ENCODE measurements at places on chromosomes 5 and 9. TPM values are rescaled to one million over a fixed set of nuclear protein-coding genes. Genes with fewer than 3 reads are reported as not detected.

Gene CTXN3
- not detected for total RNA-seq

Gene GPR151
- total RNA-seq = not detected

Gene SPINK1
- total RNA-seq = not detected

Gene FOXI1
- total RNA-seq = not detected

Gene ANKRD55
- not detected for total RNA-seq

Gene CDC20B
- total RNA-seq = not detected

Gene PCDHA11
- not detected for total RNA-seq

Gene LRRC19
- not detected for total RNA-seq

Gene GM2A
- 12.5 TPM for total RNA-seq

Gene PCDHB16
- not detected for total RNA-seq

Gene CA9
- not detected for total RNA-seq

Gene ENTPD8
- not detected for total RNA-seq

Gene CMBL
- 0.36 TPM for total RNA-seq

Gene CD14
- 4.6 TPM for total RNA-seq

Gene LCN15
- total RNA-seq = not detected

Gene SLC6A3
- 0.27 TPM for total RNA-seq

Gene FCHO2
- 6.3 TPM for total RNA-seq

Gene FGD3
- 330 TPM for total RNA-seq

Gene FBXL7
- total RNA-seq = not detected

Gene TAF11L2
- not detected for total RNA-seq

Gene RXRA
- 5.3 TPM for total RNA-seq

Gene SPATA31C1
- not detected for total RNA-seq

Gene C5orf58
- total RNA-seq = not detected

Gene LIX1
- not detected for total RNA-seq

Gene SIMC1
- total RNA-seq = 20.8 TPM

Gene CDH10
- total RNA-seq = not detected

Gene HTR4
- total RNA-seq = not detected

Gene IFNA2
- total RNA-seq = not detected

Gene CXXC5
- total RNA-seq = 6.8 TPM

Gene TMEM250
- 38.1 TPM for total RNA-seq

Gene FXN
- 19.3 TPM for total RNA-seq

Gene ARHGEF39
- total RNA-seq = 0.29 TPM

Gene COL27A1
- total RNA-seq = 1.7 TPM

Gene ENTPD2
- total RNA-seq = not detected

Gene SPAAR
- total RNA-seq = not detected

Gene SIT1
- 24.2 TPM for total RNA-seq

Gene OR1J2
- not detected for total RNA-seq

Gene GARNL3
- total RNA-seq = 2.0 TPM

Gene ATOX1
- 32.7 TPM for total RNA-seq

Gene FYB1
- total RNA-seq = 642 TPM

Gene PNPLA7
- total RNA-seq = 15.7 TPM

Gene BSPRY
- not detected for total RNA-seq

Gene CORO2A
- total RNA-seq = 10.0 TPM

Gene KYAT1
- 15.1 TPM for total RNA-seq

Gene ADAMTS13
- 4.0 TPM for total RNA-seq

Gene ATP10B
- not detected for total RNA-seq

Gene PCDHA9
- not detected for total RNA-seq

Gene ZBTB26
- total RNA-seq = 10.4 TPM

Gene WDR38
- total RNA-seq = not detected

Gene LNPEP
- total RNA-seq = 105 TPM

Gene BTNL9
- total RNA-seq = 0.25 TPM

Gene CYLC2
- total RNA-seq = not detected

Measured in naive thymus-derived CD8-positive, alpha-beta T cell (primary cell).